Uterus (tissue), 4 donors: ENCODE measurements at places on chromosomes 3 and 15. TPM values are rescaled to one million over a fixed set of nuclear protein-coding genes. Genes with fewer than 3 reads are reported as not detected.

DNA sequence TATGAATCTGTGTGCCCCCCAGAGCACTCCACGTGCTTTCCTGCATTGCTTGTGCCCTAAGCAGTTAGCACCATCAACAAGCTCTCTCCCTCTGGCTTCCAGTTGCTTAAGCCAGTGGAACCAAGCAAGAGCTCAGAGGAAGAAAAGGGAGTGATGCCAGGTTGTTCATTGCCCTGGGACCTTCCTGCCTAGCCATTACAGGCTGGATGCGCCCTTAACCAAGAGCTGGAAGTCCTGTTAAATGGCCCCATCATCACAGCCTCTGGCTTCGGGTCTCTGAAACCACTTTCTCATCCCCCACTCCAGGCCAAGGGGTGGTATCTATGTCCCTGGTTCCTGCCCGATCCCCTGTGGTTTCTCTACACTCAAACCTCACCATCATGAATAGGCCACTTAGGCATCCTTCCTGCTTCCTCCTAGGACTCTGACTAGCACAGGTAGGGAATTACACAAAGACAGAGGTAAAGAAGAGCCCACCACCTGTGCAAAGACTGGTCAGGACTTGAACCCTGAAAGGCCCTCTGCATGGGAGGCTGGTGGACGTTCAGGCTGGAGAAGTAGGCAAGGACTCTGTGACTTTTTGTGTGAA, 309.5 kb upstream of the TRIM42 start:
- no peaks in the 10 kb centered on the region for H3K36me3 ChIP-seq
- no peak for DNase-seq
- peak overlapping the region; percentile 6 for H3K27ac ChIP-seq

- H3K36me3 ChIP-seq: no peaks in the 10 kb centered on the region
- no peak overlapping the region for H3K4me3 ChIP-seq
- no peak overlapping the region for H3K27ac ChIP-seq
- H3K4me1 ChIP-seq: no peaks in the 10 kb centered on the region
- no peaks in the 10 kb centered on the region for H3K27me3 ChIP-seq
- DNase-seq: no peak
These were observed 493.4 kb upstream of the ALCAM start for GRCh38 chr3:104873331-104873730.

Gene RAB6B
- 1.5 TPM for total RNA-seq

DNA sequence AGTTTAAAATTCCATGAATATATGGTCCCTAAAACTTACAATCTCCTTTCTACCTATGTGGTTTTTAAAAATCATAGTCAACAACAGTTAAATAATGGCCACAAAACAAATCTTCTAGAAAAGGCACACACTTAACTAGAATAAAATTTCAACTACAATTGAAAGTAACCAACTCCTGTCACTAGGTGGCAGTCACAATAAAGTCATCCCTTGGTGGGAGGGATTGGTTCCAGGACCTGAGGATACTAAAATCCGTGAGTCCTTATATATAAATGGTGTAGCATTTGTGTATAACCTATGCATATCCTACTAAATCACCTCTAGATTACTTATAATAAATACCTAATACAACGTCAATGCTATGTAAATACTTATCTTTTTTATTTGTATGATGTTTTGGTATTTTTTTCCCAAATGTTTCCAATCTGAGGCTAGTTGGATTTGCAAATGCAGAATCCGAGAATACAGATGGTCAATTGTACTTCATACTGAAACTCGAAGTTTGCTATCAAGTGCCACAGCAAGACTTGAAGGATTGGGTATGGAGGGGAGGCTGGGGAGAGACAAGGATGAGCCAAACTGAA, 172.6 kb downstream of the FMN1 start:
- no peak for DNase-seq
- H3K36me3 ChIP-seq: no peaks in the 10 kb centered on the region
- no peaks in the 10 kb centered on the region for H3K4me1 ChIP-seq
- no peak overlapping the region for H3K27ac ChIP-seq
- no peak overlapping the region for H3K4me3 ChIP-seq
